ENCODE measurements at places on chromosomes 12 and 14.

DNA sequence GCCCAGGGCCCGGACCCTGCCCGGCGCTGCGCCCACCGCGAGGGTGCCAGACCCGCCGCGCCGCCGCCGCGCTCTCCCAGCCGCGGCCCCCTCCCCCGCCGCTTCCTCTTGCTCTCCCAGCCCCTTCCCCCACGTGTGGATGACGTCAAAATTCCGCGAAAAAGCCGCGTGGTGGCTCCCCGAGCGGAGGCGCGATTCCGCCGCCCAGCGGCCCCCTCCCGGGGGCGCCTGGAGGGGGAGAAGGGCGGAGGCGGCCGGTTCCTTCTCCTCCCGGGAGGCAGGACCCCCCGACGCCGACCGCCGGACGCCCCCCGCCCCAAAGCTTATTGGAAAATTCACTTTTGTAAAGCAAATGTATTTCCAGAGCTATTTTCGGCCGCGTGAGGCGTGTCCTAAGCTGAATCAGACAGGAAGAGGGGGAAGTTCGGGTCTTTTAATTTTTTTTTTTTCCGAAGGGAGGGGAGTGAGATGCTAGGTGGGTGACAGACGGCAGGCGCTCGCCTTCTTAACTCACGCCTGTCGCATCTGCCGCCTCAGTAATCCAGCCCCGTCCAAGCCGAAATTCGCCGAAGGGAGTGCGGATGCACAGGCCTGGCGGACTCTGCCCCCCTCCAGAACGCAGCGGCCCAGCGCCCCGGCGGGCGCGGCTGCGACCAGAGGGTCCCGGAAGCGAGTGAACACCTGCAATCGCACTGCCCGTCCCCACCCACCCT, 4.1 kb upstream of the CCND2 start:
- DNase-seq, result peak; percentile 26

GRCh38 chr14:90287791-90288190, 31.4 kb downstream of the PSMC1 start:
- no peak for DNase-seq

DNA sequence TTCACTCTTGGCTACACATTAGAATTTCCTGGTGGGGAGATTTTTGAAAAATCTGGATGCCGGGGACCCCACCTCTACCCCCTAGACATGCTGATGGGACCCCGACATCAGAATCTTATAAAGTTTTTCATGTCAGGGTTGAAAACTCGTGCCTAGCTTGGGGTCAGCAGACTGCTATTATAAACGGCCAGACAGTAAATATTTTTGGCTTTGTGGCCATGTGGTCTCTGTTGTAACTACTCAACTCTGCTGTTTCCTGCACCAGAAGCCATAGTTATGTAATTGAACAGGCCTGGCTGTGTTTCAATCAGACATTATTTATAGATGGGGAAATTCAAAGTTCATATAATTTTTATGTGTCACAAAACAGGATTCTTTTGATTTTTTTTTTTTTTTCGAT, 41.6 kb downstream of the ACACB start:
- no peak for DNase-seq

GRCh38 chr12:104648756-104649155, 192.0 kb downstream of the CHST11 start:
- no peak for DNase-seq

- peak; percentile 24 for DNase-seq
Observed at GRCh38 chr14:24196071-24197055, 1.1 kb upstream of the TM9SF1 start.

DNA sequence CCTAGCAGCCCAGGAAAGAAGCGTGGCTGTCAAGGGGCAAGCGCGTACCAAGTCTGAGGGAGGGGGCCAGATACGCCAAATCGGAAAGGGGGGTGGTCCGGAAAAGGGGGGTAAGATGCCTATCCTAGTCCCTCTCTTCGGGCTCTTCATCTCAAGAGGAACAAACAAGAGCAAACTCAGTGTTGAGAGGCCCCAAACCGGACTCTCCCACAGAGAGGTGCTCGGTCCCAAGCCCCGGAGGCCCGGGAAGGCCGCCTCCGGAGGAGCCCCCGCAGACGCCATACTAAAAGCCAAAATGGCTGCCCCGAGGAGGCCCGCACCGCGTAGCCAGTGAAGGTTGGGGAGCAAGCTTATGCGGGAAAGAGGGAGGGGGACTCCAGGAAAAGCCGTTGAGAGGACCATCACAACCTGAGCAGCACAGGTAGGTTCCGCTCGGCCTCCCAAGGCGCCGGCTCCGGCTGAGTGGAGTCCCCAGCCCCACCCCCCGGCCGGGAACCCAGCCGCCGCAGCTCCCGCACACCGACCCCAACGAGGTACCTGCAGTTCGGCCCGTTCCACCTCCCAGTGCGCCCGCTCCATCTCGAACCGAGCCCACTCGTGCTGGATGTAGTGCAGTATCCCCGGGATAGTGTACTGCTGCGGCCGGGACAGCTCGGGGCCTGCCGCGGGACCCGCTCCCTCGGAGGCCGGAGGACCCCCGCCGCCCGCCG, at the start of gene AP4S1:
TSS of gene AP4S1 (plus strand) at position 283 of the 710 bp plus-strand sequence. CDS start 40,548 bp downstream, outside the sequence.
- DNase-seq, result no peak

DNA sequence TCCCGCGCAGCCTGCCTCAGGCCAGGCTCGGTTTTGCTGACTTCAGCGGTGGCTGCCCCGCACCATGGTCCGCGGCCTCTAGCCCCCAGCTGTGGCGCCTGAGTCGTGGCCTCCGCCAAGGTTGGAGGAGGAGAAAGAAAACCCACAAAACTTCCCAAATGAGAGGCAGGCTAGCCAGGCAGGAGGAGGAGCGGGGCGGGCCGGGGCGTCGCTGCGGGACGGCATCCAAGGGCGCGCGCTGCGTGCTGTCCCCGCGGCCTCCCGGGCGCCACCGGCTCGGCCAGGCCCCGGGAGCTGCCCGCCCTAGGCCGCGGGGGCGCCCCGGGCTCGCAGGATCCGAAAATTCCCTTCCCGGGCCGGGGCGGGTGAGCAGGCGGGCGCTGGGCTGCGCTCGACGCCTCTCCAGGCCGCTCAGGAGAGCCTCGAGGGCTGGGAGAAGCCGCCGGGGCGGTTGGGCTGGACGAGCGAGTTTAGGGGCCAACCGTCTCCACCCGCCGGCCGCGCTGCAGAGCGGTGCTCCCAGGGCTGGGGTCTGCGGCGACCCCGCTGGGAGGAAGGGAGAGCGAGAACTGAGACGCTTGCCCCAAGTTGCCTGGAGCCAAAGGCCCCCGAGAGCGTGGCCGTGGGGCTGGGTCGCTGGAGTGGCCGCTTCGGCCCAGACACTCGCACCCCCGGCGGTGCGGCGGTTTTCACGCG, at the start of gene EFS:
TSS of gene EFS (minus strand) at position 137 of the 696 bp plus-strand sequence. CDS start 147 bp downstream, outside the sequence.
- DNase-seq, result peak; percentile 10

All from astrocyte (in vitro differentiated cells and primary cell).